AG09309 (cell line): ENCODE measurements at places on chromosomes 13 and 19.

DNA sequence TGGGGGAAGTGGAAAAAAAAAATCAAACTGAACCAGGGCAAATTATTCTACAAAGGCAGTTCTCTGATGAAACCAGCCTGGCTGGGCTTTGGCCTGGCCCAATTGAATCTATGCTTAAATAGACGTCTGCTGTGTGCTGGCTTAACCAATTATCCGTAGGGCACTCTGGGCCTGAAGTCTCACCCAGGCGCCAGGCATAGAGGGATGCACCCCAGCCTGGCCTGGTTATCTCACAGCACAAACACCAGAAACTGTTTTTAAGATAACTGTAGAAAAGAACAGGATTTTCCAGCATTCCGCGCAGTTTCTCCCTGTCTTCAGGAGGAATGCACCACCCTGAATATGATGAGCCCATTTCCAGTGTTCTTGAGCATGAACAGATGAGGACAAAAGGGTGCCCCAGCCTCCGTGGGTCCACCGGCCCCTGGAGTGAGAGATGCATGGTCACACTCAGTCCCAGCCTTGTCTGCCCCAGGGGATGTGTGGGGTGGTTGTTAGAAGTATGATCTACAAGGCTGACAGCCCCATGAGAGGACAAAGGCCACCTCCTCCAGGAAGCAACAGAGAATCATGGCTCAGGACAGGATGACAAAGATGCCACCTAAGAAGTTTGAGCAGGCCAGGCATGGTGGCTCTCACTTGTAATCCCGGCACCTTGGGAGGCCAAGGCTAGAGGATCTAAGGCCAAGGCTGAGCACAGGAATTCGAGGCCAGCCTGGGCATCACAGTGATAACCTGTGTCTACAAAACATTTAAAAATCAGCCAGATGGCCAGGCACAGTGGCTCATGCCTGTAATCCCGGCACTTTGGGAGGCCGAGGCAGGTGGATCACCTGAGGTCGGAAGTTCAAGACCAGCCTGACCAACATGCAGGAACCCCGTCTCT is 50.2 kb downstream of the PEPD start:
- no peak for DNase-seq

DNA sequence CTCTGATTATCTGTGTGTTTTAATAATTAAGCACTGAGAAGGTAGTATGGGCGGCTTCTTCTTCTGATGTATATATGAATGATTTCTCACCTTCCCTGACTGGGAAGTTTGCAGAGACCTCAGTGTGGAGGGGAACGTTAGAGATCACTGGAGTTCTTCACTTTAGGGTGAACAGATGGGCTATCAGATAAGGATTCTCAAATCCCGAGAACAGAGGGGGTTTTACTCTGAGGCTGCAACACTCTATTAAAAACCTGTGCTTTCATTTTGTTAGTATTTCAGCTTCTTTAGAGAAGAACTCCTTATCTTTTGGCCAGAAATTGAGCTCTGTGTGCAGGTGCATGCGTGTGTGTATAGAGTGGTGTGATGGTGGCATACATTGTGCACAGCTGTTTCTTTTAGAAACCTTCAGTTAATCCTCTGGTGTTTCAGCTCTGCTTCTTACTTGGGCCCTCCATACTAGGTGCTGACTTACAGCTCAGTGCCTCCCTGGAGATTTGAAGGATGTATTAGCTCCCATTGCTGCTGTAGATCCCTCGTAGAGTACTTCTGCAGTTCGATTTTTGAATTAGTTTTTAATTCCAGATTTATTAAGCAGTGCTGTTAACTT is 45.3 kb upstream of the PCDH9 start:
- DNase-seq, result no peak

DNA sequence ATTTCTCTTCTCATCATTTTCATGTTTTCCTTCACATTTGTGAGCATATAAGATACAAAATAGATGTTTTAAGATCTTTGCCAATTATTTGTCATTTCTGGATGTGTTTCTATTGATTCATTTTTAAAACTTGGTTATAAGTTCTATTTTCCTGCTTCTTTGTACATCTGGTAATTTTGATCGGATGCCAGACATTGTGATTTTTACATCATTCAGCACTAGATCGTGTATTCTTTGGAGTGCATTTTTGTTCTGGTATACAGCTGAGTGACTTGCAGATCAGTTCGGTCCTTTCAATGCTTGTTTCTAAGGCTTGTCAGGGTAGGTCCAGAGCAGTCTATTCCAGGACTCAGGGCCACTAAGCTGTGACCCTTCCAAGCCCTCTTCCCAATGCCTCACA is 198.2 kb downstream of the KLF12 start:
- no peak for DNase-seq

- peak; percentile 83 for DNase-seq
Observed at GRCh38 chr19:43148233-43148632, 38.1 kb downstream of the PSG5 start.

GRCh38 chr13:59409211-59409610 is 754.5 kb downstream of the DIAPH3 start:
- DNase-seq, result no peak

- DNase-seq, result no peak
Observed at GRCh38 chr19:51664131-51664530, 17.5 kb upstream of the SIGLEC14 start.

GRCh38 chr13:77874406-77874805 is 44.2 kb downstream of the EDNRB start:
- DNase-seq, result no peak

DNA sequence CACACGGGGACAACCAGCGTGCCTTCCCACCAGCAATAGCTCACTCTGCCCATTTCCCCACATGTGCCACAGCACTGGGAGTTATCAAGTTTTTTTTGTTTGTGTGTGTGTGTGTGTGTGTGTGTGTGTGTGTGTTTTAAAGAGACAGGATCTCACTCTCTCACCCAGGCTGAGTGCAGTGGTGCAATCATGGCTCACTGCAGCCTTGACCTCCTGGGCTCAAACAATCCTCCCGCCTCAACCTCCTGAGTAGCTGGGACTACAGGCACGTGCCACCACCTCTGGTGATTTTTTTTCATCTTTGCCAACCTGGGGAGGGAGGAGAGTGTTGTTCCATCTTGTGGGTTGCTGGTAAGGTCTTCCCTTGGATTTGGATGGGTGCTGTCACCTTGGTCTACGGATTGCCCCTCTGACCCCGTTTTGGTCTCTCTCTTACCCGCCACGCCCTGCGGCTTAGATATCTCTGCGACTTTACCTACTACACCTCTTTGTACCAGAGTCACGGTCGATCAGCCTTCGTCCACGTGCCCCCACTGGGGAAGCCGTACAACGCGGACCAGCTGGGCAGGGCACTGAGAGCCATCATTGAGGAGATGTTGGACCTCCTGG is 22.6 kb downstream of the PGPEP1 start:
- no peak for DNase-seq

- DNase-seq, result no peak
Observed at GRCh38 chr19:28247243-28247642, 965.7 kb downstream of the UQCRFS1 start.
